Stimulated activated naive CD8-positive, alpha-beta T cell treated with anti-CD3 and anti-CD28 coated beads, Interleukin-15, amount 100 ng/mL, for 72 hours (primary cell): ENCODE measurements at places on chromosomes 12 and 14.

DNA sequence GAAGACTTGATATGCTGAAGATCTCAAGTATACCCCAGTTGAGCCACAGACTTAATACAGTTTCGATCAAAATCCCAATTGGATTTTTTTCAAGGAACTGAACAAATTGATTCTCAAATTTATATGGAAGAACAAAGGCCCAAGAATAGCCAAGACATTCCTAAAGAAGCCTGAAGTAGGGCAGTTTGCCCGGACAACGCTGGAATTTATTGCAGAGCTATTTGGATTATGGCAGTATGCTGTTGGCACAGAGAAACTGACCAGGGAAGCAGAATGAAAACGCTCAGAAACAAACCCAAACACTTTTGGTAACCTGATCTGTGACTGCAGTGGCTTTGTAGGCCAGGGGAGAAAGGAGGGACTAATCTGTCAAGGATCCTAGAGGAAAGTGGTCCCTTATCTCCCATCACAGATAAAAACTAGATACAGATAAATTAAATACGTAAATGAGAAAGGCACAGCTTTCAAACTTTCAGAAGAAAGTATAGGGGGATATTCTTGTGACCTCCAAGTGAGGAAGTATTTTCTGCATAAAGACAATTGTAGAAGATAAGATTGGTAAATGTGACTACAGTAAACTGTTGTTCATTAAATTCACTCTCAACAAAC, 35.9 kb upstream of the GSC start:
- no peak for DNase-seq

DNA sequence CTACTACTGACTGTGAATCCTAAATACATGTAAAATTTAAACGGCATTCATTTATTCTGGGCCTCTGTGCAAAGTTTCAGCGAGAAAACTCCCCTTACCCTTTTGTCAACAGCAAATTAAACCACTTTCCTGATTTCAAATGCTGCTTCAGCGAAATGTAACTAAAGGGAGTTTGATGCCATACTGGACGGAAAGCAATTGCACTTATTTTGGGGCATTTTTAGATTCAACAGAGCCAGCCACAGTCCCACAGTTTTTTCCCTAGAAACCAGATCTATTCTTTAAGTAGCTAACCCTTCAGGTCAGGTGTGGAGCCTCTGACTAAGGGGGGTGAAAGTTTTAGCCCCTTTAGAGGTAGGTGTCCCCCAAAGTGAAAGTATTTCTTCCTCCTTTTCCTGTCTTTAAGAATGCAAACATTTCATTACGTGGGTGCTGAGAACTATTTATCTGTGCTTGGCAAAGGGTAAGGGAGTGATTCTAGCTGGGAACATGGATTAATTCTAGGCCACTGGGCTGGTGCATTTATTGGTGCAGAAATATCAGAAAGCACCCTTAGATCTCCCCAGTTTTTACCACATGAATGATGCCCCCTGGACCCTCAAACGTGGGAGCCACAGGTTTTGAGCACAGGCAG, 72.7 kb downstream of the SPTB start:
- DNase-seq, result no peak

DNA sequence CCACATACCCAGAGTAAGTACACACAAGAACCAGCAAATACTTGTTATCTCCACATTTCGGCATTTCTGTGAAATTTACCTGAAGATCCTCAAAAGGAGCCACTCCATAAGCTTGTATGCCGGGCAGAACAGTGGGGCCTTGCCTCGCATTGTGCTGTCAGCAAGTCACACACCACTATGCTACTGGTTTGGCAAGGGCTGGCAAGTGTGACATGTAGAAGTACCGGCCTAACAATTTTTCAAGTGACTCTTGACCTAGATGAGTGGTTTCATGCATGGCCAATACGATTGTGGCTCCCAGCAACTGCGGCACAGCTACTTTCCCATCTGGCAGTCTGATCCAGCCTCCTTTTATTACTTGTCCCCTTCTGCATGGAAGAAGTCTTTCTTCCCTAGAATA, 69.8 kb downstream of the GAS2L3 start:
- DNase-seq, result no peak

- DNase-seq, result no peak
Observed at GRCh38 chr14:38618514-38618913, 362.6 kb upstream of the CLEC14A start.

DNA sequence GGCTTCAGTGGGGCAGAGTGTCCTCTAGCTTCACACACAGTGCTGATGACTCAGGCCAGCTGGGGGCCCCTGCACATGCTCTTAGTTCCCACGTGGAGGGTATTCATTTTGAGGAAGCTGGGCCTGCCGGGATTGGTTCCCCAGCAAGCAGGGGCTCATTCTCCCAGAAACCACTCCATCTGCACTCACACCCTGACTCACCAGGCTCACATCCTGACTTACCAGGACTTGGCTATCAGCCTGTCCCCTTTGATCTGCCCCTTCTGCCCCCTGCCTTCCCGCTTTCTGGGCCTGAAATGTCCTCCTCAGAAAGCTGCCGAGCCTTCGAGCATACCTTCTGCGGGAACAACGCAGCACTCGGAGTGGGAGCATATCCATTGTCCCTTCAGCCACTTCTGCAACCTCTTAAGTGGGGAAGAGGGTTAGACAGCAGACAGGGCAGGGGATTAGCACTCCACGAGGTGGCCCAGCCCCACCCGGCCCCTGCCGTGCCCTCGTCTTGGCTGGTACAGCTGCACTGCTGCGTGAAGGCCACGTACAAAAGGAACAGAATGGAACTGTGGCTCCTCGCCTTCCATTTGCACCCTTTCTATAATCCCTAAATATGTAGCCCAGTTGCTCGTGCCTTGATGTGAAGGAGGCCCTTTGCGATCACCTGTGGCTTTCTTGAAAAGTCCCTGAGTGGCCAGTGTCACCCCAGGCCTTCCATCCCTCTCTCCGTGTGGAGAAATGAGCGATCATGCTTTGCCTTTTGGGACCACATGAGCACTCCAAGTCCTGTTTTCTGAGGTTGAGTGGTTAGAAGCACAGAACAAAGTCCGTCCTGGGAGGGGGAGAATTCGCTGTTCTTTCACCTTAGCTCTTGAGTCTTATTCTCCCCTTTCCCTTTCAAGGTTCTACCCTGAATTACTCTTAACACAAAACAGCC, 26.1 kb downstream of the TPCN1 start:
- DNase-seq, result no peak

- no peak for DNase-seq
Observed at GRCh38 chr12:3836641-3837040, 36.6 kb downstream of the PARP11 start.
